ENCODE measurements at places on chromosomes 5 and 9.
A peak's percentile ranks its signal among the peaks of the same experiment; 100 is the strongest.

DNA sequence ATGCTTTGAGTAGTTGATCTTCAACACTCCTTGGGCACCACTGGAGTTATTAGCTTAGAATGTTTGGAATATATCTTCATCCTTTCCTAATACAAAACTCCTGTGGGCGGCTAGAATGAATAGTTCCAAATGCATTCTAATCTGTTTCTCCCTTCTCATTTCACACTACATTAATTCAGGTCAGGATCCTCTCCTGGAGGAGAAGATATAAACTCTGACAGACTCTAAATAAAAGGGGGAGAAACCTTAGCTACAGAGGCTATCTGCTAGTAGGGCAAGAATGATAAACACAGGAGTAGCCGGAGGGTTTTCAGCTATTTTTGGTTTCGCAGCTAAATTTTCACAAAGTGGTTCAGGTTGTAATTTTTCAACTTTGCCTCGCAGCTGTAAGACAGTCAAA is 45.2 kb upstream of the FAM240B start:
- DNase-seq: no peak

GRCh38 chr9:113616116-113616515 is 152.6 kb downstream of the RGS3 start:
- no peak for DNase-seq

GRCh38 chr5:138354387-138354786 is 1.9 kb downstream of the KDM3B start:
- DNase-seq: no peak

DNA sequence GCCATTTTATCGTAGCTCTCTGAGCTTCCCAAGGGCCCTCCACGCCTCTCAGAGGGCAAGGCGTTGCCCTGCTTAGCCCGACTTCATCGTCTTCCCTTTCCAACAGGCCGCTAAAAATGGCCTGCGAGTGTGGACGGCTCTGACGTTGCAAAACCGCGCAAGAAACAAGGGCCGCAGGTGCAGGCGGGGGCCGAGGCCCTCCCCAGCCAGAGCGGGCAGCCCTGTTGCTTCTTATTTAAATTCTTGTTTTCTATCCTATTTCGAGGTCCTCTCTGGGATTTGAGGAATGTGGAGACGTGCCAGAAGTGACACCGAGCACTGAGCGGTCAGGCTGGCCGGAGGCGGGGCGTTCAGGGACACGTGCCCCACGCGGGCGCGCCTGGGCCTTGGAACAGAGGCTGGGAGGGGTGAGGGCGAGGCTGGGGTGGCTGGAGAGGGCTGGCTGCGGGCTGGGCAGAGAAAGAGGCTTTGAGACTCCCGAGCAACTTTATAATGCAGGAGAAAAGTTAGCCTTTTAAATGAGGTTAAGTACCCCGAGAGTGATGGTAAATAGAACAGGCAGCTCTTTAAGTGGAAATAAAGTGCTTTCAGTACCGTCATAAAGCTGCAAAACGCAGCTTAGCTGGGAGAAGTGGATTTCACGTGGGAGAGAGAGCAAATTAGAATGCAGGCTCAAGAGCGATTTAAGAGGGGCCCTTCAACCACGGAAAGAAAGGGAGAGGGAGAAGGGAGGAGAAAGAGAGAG is 243.6 kb downstream of the AUH start:
- DNase-seq: peak; percentile 46

GRCh38 chr5:66949066-66949465 is 247.5 kb downstream of the CD180 start:
- DNase-seq: no peak

DNA sequence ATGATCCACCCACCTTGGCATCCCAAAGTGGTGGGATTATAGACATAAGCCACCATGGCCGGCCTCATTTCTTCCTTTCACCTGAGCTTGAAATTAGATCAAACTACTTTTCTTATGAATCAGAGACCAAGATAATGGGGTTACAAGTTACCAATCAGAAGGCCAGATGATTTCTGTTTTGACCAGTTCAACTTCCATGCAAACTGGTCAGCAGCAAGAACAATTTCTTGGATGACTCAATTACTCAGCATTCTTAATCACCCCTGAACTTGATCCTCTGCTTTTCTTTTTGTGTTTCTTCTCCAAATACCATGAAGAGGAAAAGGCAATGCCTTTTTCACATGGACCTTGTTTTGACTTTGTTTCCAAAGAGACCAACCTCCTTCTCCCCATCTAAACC is 10.0 kb upstream of the PLIN2 start:
- DNase-seq: no peak

GRCh38 chr5:1748271-1748670 is 51.4 kb downstream of the MRPL36 start:
- DNase-seq: no peak

DNA sequence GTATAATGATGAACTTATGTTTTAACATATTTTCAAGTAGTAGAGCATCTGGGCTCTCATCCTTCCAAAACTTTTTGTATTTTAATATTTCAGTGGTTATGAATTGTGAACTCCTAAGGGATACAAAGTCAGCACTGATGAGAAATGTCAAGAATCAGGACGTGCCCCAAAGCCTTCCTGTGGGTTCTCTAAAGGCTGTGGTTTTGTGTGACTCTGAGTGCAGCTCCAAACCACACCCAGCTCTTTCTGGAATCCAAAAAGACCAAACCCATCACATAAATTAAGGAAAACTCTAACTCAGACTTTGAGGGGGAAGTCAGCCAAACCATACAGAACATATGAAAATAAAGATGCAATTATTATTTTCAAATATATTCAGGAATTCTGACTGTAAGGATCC is 40.8 kb upstream of the SMU1 start:
- DNase-seq: no peak

- DNase-seq: no peak
These were observed 23.8 kb downstream of the FGD3 start for GRCh38 chr9:92971121-92971520.

- no peak for DNase-seq
These were observed 71.8 kb downstream of the EFNA5 start for GRCh38 chr5:107598958-107599357.

GRCh38 chr9:128885376-128885775 is 3.4 kb downstream of the LRRC8A start:
- DNase-seq: no peak

GRCh38 chr9:101586651-101587050 is 8.1 kb downstream of the PPP3R2 start:
- no peak for DNase-seq

- DNase-seq: no peak
These were observed 115.5 kb downstream of the MED10 start for GRCh38 chr5:6262651-6263363.

DNA sequence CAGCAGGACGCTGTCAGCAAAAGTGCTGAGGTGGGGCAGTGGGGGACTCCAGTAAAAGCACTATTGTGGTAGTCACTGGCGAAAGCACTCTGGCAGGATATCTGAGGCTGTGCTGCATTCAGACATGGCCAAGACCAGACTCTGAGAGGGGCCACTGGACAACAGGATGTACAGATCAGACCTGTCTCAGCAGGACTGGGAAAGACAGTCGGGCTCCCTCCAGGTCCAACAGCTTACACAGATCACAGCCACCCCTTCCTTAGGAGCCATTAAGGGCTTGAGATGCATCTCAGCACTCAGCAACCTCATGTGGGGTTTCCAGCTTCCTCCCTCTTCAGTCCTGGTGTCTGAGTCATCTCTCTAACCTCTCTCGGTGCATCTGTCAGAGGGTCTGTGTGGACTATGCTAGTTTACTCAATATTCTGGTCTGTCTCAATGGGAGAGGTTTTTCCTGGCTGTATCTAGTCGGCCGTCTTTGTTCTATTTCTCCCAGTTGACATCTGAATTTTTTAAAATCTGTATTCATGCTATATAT is 154.5 kb downstream of the CWC27 start:
- DNase-seq: no peak

- no peak for DNase-seq
These were observed 83.5 kb upstream of the SEMA6A start for GRCh38 chr5:116658141-116658540.

GRCh38 chr5:13987843-13988464 is 43.5 kb upstream of the DNAH5 start:
- peak; percentile 70 for DNase-seq

DNA sequence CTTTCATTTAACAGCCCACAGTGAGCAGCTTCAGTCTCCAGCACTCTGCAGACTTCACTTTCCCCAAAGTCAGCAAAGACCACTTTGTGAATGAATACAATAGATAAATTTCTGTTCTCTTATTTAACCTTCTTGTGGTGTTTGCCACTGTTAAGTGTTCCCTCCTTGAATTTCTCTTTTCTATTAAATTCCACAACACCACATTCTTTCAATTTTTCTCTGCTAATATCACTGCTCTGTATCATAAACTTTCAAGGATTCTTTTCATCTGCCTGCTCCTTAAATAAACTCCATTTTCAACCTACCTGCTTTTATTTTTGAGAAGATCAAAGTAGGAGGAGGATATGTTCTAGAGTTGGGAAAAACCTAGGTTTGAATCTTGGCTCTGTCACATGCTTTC is 739.5 kb upstream of the GRAMD2B start:
- DNase-seq: no peak

DNA sequence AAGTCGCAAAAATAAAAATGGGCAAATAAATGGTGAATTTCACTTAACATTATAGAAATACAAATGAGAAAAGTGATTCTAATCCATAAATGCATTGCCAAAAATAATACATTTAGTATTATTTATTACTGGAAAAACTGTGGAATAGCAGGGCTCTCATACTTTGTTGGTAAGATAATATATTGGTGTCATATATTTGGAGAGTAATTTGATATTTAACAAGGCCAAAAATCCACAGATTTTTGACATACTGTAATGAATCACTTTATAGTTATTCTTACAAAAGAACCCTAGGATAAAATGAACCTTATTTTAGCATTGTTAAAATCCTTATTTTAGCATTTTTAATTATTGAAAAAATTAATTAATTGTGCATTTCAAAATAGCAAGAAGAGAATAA is 397.2 kb upstream of the DAB2 start:
- no peak for DNase-seq

- DNase-seq: no peak
These were observed 138.5 kb downstream of the TTLL11 start for GRCh38 chr9:121954477-121955140.

GRCh38 chr9:108069991-108070390 is 580.4 kb upstream of the KLF4 start:
- DNase-seq: no peak

- DNase-seq: no peak
These were observed 111.9 kb upstream of the TARS1 start for GRCh38 chr5:33328818-33329217.

- DNase-seq: peak; percentile 10
These were observed 185.6 kb downstream of the SNX18 start for GRCh38 chr5:54703133-54703532.

- DNase-seq: peak; percentile 3
These were observed 84.6 kb downstream of the MAST4 start for GRCh38 chr5:66680804-66681203.
